ENCODE measurements at places on chromosomes 12 and 14.

GRCh38 chr14:62889364-62889763 lies 155.9 kb downstream of the KCNH5 start:
- no peak for DNase-seq

DNA sequence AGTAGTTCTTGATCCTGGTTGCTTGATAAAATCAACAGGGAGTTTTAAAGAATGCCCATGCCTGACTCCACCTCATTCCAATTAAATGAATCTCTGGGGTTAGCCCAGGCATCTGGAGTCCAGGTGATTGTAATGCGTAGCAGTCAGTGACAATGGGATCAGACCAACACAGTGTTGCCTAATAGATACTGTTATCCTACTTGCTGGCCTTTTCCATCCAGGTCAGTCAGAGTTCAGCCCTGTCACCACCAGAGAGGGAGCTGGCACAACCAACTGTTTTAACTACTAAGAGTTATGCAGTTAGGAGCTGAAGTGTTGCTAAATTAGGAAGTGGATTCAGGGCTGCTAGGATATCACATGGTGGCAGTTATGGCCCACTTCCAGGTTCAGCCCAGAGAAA lies 107.1 kb downstream of the GPR135 start:
- DNase-seq: peak; percentile 72

GRCh38 chr12:101927036-101927435 lies 49.7 kb downstream of the DRAM1 start:
- no peak for DNase-seq

- no peak for DNase-seq
Observed at GRCh38 chr12:32501835-32502333, 102.5 kb downstream of the FGD4 start.

DNA sequence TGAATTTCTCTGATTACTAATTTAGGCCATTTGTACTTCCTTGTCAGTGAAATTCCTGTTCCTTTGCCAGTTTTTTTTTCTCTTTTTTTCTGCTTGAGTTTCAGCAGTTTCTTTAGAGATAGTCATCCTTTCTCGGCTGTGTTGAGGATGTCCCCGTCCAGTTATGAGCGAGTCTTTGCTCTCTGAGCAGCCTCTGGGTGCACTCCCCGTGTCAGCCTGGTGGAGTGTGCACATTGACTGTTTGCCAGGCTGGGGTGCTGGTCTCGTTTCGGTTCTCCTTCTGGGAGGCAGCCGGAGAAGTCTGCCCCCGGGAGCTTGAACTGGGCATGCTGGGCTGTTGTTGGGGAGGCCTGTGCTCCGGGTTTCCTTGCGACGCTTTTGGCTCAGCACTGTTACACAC lies 3.0 kb downstream of the PACS2 start:
- peak; percentile 3 for DNase-seq

DNA sequence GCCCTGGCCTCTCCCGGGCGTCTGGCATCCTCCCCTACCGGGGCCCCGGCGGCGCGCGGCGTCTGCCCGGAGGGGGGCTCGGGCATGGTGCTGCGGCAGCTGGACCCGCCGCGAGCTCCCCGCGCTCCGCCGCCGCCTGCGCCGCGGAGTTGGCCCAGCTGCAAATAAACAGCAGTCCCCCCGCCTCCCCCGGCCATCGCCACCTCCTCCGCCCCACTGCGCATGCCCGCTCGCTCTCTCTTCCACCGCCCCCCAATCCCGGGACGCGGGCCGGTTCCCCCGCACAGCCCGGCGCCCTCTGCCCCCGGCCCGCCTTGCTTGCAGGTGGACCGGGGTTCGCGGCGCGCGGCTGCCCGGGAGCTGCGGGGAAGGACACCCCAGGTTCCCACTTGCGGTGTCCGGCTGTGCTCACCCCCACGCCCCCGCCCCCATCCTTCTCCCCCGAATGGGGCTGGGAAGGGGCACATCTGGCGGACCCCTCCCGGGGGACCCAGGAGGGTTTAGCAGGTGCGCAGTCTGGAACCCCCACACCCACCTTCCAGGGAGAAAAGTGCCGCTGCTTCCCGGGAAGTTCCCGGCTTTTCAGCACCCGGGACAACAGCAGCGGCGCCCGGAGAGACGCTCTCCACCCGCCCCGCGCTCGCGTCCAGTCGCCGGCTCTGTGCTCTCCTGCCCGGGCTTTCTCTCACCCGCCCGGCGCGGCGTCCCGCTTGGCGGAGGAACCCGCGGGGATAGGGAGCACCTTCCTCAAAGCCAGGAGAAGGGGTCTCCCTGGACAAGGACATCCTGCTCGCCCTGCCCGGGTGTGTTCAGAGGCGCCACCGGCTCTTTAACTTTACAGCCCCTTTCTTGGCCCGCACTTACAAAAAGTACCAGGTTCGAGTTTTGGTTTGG lies at the start of gene TMTC1:
Gene TMTC1, minus strand, starts transcription at position 170 of the 894 bp plus-strand sequence. CDS start 191 bp downstream, outside the sequence.
- DNase-seq: no peak

GRCh38 chr14:21382886-21383847 lies 652 bp downstream of the SUPT16H start:
- peak; percentile 59 for DNase-seq

- no peak for DNase-seq
Observed at GRCh38 chr12:2688381-2688931, 106.3 kb upstream of the FKBP4 start.

DNA sequence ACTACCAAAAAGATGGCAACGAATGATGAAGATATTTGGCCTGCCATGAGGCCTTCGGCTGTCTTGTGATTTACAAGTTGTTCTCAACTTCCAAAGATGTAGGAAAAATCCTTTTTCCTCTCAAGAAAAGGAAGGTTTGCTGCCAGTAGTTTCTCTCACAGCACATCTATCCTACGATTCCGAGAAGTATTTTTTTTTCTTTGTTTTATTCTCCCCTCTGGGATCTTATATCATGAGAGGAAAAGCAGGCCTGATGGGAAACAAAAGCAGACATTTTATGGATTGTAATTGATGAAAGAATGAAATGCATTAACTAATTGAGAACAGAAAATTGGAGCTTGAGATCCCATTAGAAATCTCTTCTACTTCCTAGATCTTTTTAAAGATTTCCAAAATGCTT lies 1197.9 kb upstream of the SEL1L start:
- no peak for DNase-seq

DNA sequence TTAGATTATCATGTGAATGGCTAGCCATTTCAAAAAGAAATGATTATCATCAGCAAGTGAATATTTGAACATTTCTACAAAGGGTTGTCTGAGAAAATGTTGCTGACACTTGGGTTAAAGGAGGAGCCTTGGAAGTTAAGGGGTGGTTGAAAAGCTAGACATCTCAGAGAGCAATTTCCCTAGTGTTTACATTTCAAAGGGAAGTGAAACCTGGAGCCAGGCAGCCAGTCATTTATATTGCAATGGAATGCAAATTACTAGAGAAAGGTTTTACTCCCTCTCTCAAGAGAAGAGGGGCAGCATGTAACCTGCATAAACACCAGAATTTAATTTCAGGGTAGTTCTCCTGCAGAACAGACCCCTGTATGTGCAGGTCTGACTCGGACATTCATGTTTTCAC lies 279.0 kb downstream of the SLC16A7 start:
- no peak for DNase-seq

DNA sequence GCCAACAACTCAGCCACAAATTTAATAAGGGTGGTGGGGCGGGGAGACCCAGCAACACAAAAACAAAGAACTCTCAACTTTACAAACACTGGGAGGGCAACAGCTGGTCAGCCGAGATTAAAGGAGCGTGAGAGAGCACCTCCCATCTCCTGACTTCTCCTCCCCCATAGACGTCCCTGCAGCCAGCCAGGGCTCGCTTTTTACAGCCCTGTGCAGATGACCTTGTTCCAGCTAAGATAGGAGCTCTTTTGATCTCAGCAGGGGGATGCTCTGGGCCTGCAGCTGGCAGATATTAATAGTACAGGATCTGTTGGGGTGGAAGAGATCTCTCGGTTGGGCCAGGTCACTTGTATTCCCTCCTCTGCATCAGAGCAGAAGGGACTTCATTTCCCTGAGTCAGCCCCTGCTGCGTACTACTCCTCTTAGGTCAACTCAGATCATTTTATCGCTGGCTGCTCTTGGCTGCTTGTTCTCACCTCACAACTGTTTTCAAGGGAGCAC lies 475.8 kb downstream of the RAD51B start:
- no peak for DNase-seq

GRCh38 chr14:34173916-34174315 lies 223.0 kb upstream of the EGLN3 start:
- no peak for DNase-seq

DNA sequence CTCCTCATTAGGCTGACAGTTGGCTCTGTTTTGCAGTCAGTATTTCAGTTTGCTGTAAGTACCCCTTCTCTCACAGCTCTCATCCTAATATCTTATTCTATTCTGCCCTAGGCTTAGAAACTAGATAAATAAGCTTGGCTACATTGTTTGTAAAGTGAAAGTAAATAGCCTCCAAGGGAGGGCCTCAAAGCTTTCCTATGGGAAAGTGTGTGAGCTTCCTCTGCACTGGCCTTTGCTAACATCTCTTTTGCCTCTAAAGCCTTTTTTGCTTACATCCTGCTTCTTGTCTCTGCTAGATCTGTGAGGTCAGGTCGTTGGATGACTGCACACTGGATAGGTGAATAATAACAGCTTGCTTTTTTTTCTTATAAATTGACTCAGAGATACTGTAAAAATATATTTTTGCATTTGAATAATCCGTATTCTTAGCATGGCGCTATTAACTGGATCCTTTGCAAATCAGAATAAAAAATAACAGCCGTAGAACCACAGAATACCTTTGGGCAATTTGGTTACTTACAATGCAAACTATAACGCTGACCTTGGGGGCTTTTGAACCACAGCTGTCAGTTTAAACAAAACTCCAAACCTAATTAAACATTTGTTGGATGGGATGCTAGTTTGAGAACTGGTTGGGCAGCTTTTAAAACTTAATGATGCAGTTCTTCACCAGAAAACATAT lies 55.1 kb downstream of the TTC6 start:
- DNase-seq: no peak

- no peak for DNase-seq
Observed at GRCh38 chr14:65506801-65507200, 94.3 kb downstream of the FUT8 start.

- DNase-seq: no peak
Observed at GRCh38 chr12:64525461-64526160, 73.7 kb downstream of the TBK1 start.

GRCh38 chr14:93041830-93042229 lies 73.9 kb downstream of the ITPK1 start:
- DNase-seq: no peak

- DNase-seq: peak; percentile 63
Observed at GRCh38 chr14:22549981-22550673, 38.9 kb downstream of the DAD1 start.

DNA sequence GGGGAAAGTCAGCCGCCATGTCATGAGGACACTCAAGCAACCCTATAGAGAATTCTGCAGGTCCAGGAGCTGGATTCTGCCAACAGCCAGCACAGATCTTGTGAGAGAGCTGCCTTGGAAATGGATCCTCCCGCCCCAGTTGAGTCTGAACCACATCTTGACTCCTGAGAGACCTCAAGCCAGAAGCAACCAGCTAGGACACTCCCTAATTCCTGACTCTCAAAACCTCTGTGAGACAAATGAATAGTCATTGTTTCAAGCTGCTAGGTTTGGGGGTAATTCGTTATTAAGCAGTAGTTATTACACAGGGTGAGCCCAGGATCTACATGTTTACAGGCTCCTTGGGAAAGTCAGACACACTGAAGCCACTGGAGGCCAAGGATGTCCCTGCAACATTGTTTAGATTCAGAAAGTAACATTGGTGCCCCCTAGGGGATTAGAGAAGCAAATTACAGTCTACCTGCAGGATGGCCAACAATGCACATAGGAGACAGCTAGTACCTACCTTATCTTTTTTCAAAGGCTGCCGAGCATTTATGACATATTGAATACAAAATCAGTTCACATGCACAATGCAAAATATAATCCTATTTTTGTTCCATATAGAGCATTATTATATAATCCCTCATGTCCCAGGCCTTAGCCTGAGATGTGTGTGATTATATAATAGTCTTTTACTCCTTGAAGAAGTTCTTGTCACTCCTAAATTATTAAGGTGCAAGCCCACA lies 57.9 kb upstream of the FICD start:
- DNase-seq: peak; percentile 64
